IPS DF 6.9 (cell line): ENCODE measurements at places on chromosomes 12 and 14.

- H3K27me3 ChIP-seq: no peaks in the 10 kb centered on the region
- H3K36me3 ChIP-seq: no peaks in the 10 kb centered on the region; the same call in 1 of the 2 replicates
- H3K27ac ChIP-seq: no peak overlapping the region
- no peak overlapping the region for H3K4me3 ChIP-seq
Observed at GRCh38 chr12:89098441-89099112, 253.7 kb downstream of the DUSP6 start.

DNA sequence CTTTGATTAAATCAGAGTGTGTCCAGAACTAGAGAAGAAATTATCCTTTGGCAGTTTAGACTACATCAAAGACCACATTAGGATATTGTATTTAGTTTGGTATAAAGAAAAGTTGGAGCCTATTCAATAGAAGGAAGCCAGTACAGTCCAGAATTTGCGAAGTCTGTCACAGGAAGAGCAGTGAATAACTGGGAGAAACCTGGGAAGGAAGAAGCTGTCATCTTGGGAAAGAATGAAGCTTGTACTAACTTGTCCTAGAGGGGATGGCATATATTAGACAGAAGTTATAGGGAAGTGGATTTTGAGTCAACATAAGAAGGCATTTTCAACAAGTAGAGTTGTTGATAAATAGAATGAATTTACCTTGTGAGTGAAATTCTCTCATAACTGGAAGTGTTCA, 386.7 kb downstream of the LRIG3 start:
- H3K4me3 ChIP-seq: no peak overlapping the region
- H3K36me3 ChIP-seq: no peaks in the 10 kb centered on the region
- DNase-seq: no peak
- H3K27me3 ChIP-seq: no peaks in the 10 kb centered on the region
- H3K4me1 ChIP-seq: no peaks in the 10 kb centered on the region

GRCh38 chr12:26135571-26135970, 10.7 kb upstream of the BHLHE41 start:
- H3K4me3 ChIP-seq: no peak overlapping the region
- H3K27me3 ChIP-seq: no peaks in the 10 kb centered on the region
- 0 out of 2 replicates have a peak, but pooled peaks cover 1% of the 10 kb centered on the region for H3K4me1 ChIP-seq
- no peak overlapping the region for H3K27ac ChIP-seq

DNA sequence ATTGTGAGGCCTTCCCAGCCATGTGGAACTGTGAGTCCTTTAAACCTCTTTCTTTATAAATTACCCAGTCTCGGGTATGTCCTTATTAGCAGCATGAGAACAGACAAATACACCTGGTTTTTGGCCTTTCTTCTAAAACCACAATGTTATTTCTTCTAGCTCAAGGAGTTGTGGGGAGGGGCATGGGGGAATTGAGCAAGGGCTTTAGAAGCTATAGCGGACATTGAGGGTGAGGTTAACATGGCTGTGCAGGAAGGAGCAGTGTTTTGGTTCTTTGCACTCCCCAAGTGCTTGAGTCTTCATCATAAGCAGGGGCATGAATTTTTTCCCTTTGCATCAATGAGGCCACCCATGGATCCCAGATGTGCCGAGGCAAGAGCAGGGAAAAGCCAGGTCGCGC, 86.8 kb downstream of the SPRING1 start:
- DNase-seq: no peak
- no peak overlapping the region for H3K4me3 ChIP-seq
- H3K4me1 ChIP-seq: peaks cover 1% of the 10 kb centered on the region; the same call in 1 of the 2 replicates
- H3K27ac ChIP-seq: no peak overlapping the region
- no peaks in the 10 kb centered on the region for H3K36me3 ChIP-seq

DNA sequence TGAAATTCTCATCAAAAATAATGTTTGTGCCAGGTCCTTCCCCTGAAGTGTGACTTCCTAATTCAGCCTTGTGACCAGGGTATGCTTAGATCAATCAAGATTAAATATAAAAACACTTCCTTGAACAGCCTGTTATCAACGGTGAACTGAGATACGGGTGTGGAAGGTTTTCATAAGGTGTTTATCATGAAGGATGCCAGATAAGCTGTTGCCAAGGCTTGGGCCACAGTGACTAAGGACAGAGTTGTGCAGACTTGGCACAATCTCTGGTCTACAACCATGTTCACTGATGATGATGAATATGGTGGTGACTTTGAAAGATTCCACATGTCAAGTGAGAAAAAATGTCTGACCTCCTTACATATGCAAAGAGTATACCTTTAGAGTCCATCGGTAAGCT, 51.3 kb upstream of the LIN7A start:
- H3K27ac ChIP-seq: no peak overlapping the region
- no peak overlapping the region for H3K4me3 ChIP-seq
- H3K36me3 ChIP-seq: no peaks in the 10 kb centered on the region
- no peaks in the 10 kb centered on the region; the same call in 1 of the 2 replicates for H3K4me1 ChIP-seq
- H3K27me3 ChIP-seq: no peaks in the 10 kb centered on the region

GRCh38 chr14:37858733-37859132, 263.3 kb downstream of the TTC6 start:
- no peak for DNase-seq
- no peaks in the 10 kb centered on the region for H3K27me3 ChIP-seq
- H3K27ac ChIP-seq: no peak overlapping the region
- H3K4me1 ChIP-seq: no peaks in the 10 kb centered on the region
- H3K36me3 ChIP-seq: no peaks in the 10 kb centered on the region
- H3K4me3 ChIP-seq: no peak overlapping the region

- no peaks in the 10 kb centered on the region; the same call in 1 of the 2 replicates for H3K4me1 ChIP-seq
- no peaks in the 10 kb centered on the region for H3K36me3 ChIP-seq
- no peak overlapping the region for H3K27ac ChIP-seq
- no peaks in the 10 kb centered on the region for H3K27me3 ChIP-seq
Observed at GRCh38 chr12:1644534-1645438, 15.8 kb downstream of the WNT5B start.

- DNase-seq: no peak
- no peaks in the 10 kb centered on the region for H3K36me3 ChIP-seq
- no peaks in the 10 kb centered on the region for H3K27me3 ChIP-seq
- no peak overlapping the region for H3K4me3 ChIP-seq
- no peak overlapping the region for H3K27ac ChIP-seq
Observed at GRCh38 chr12:52202361-52203078, 10.7 kb upstream of the KRT80 start.

DNA sequence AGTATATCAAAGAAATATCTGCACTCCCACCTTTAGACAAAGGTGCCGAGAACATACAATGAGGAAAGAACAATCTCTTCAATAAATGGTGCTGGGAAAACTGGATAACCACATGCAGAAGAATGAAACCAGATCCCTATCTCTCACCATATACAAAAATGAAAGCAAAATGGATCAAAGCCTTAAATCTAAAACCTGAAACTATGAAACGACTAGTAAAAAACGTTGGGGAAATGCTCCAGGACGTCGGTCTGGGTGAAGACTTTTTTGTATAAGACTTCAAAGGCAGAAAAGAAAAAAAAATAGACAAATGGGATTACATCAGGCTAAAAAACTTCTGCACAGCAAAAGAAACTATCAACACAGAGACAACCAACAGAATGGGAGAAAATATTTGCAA, 83.8 kb downstream of the PPM1A start:
- H3K4me1 ChIP-seq: peaks cover 2% of the 10 kb centered on the region; the same call in 1 of the 2 replicates
- DNase-seq: no peak
- no peak overlapping the region for H3K4me3 ChIP-seq
- no peak overlapping the region for H3K27ac ChIP-seq
- no peaks in the 10 kb centered on the region for H3K27me3 ChIP-seq

- DNase-seq: no peak
- H3K27ac ChIP-seq: no peak overlapping the region
- H3K36me3 ChIP-seq: no peaks in the 10 kb centered on the region
- H3K27me3 ChIP-seq: no peaks in the 10 kb centered on the region
Observed at GRCh38 chr14:65168840-65169239, 66.5 kb upstream of the MAX start.
